Stimulated activated CD8-positive, alpha-beta memory T cell treated with anti-CD3 and anti-CD28 coated beads, Interleukin-7, amount 100 ng/mL, for 1 hour (primary cell): ENCODE measurements at places on chromosomes 12 and 14.

DNA sequence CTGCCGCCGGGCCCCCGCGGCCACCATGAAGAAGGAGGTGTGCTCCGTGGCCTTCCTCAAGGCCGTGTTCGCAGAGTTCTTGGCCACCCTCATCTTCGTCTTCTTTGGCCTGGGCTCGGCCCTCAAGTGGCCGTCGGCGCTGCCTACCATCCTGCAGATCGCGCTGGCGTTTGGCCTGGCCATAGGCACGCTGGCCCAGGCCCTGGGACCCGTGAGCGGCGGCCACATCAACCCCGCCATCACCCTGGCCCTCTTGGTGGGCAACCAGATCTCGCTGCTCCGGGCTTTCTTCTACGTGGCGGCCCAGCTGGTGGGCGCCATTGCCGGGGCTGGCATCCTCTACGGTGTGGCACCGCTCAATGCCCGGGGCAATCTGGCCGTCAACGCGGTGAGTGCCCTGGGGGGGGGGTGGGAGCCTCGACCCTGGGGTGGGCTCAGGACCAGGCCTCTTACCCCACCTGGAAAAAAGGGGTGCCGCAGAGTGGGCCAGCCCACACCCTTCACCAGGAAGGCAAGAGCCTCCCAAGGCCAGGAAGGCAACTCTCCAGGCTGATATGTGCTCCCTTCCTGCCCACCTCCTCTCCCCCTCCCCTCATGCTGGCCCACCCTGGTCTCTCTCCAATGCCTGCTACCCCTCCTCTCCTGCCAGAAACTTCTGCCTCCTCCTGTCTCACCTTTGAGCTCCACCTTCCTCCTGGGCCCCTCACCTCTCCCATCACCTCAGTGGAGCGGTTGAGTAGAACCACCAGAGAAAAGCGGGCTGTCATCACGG lies 507 bp downstream of the AQP5 start:
- no peak for DNase-seq

GRCh38 chr14:106549064-106549463 lies 1022.7 kb downstream of the TMEM121 start:
- DNase-seq, result no peak

DNA sequence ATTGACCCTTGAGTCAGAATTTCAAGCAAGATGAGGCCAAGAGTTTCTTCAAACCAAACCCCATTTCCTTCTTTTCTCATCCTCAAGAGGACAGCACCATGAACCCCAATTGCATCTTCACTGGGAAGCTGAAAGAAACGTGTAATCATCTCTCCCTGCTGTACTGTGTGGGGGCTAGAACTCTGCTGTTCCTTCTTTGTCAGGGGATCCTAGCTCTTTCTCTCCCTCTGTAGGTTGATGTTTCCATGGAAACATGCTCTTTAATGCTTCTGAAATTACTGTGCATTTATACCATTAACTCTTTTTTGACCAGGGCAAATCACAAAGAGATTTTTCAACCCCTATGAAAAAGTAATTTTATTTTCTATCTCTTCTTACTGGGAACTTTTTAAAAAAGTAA lies 295.1 kb downstream of the GRIN2B start:
- DNase-seq, result no peak

GRCh38 chr14:75063491-75064204 lies at the start of gene ACYP1:
Gene ACYP1, minus strand, starts transcription at chr14:75064024. Its CDS starts 471 bp downstream, at chr14:75063553.
- peak; percentile 81 for DNase-seq

GRCh38 chr14:22319526-22320361 lies 269.3 kb downstream of the DAD1 start:
- DNase-seq, result no peak

GRCh38 chr14:67018720-67019119 lies 170.5 kb upstream of the GARIN2 start:
- no peak for DNase-seq

DNA sequence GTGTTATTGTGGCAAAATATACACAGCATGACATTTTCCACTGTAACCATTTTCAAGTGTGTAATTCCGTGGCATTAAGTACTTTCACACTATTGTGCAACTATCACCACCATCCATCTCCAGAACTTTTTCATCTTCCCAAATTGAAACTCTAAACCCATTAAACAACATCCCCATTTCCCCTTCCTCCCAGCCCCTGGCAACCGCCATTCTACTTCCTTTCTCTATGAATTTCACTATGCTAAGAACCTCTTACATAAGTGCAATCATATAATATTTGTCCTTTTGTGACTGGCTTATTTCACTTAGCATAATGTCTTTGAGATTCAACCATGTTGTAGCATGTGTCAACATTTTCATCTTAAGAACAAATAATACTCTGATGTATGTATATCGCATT lies 67.8 kb upstream of the PYGL start:
- DNase-seq, result no peak

- DNase-seq, result no peak
Observed at GRCh38 chr12:25422241-25422640, 130.8 kb downstream of the LMNTD1 start.

- no peak for DNase-seq
Observed at GRCh38 chr14:79924551-79924950, 286.8 kb downstream of the DIO2 start.

DNA sequence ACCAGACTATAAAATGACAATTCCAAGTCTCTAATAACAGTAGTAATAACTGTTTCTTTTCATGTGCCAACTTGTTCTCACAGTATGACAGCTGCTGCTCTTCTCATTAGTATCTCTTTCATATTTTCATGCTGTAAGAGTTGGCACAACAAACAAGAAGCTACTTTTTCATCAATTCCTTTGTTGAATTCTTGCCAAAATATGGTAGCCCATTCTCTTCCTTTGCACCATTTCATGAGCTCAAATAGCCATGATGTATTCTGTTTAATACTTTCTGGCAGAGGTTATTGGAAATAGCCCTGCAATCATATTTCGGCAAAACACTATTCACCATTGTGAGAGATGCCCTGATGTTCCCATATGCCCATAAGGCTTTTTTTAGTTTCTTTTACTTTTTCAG lies 1100.7 kb downstream of the TRHDE start:
- DNase-seq, result no peak

DNA sequence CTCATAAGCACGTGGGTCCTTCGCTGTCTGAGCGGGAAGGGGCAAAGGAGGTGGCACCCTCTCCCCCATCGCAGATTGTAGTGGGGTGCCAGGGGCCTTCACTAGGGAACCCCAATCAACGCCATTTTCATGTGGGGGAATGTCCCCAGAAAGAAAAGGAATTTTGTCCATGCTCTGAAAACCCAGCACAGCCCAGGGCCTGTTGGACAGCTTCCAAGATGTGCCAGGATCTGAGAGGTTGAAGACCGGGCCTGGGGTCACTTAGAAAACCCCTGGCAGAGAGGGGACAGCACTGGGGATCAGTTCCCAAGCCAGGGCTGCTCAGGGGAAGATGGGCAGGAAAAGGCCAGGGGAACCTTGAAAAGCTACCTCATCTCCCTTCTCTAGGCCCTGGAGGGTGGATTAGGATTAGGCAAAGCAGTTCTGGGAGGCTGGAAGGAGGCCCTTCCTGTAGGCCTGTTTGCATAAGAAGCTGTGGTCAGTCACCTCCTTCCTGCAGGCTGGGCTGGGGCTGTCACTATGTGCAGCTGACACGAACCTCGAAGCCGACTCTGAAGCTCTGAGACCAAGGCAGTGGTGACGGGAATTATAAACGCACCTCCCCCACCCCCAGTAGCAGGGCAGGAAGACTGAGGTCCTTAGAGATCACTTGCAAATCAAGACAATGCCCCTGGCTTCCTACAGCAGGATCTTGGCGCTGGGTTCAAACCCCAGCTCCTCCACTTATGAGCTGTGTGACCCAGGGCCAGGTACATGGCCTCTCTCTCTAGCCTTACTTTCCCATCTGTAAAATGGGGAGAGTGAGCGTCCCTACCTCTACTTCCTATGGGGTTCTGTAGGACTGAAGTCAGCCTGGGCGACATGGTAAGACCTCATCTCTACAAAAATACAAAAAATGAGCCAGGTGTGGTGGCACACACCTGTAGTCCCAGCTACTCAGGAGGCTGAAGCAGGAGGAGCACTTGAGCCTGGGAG lies 29.0 kb downstream of the TESC start:
- no peak for DNase-seq

DNA sequence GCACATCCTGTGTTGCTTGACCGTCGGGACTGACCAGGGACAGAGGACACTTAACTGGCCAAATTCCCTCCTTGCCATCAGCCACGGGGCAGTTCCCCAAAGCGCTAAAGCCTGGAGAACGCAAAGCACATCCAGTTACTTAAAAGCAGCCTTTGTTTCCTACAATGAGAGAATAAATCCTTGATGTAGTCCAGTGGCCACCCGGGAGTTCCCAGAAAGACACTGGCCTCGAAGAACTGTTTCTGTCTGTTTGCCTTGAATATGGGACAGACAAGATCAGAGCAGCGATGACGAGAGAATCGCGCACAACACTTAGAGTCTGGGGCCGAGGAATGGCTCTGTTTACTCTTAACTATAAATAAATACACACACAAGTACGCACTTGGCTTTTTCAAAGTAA lies 102.2 kb downstream of the TNFAIP2 start:
- no peak for DNase-seq

DNA sequence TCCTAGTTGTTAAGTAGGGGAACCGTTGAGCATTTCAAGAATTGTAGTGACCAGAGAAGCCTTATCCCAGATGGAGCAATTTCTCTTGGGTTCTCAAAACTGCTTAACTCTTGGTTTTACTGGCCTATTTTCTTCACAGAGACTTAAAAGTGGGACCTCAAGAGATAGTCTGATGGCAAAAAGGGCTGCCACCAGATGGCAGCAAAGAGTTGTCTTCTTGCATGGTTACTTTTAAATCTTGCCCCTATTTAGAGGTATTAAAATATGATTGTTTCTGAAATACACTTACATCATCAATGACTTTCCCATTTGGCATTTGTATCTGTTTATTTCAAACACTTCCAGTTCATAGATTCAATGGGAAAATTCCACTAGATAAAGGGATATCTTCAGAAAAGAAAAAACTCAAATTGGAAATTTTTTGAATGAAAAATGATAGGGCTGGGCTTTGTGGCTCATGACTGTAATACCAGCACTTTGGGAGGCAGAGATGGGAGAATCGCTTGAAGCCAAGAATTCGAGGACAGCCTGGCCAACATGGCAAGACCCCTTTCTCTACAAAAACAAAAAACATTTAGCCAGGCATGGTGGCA lies 69.9 kb upstream of the CNTN1 start:
- no peak for DNase-seq

DNA sequence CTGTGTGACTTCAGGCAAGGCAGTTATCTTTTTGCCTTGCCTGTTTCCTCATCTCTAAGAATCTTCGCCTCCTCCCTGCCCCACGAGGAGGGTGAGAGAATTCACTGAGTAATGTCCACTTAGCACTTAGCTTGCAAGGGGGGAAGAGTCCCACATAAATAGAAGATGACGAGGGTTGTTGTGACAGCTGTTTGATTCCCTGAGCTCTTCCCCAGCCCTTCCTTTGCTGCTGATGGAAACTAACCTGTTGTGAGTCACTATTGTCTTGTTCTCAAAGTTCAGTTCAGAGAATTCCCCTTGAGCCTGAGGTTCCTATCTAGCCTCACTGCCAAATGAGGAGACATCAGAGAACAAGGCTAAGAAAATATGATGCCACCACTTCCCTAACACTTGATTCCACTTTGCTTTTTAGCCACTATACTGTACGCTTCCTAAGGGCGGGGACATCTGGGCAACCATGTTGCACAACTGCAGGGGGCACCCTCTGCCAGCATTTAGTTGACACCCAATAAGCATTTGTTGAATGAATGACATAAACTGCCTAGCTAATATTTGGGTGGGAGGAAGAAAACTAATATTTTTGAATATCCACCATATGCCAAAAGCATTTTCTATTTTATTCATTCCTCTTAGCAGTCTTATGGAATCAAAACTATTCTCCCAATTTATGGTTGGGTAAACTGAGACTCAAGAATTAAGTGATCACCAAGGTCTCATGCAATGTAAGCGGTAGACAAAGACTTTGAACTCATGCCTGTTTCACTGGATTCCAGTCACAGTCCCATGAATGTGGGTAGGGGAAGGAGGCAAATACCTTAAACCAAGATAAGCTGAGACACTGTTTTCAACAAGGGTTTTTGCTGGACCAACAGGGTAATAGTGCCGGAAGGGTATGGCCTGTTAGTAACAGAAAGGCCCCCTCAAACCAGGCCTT lies 77.6 kb downstream of the ZFP36L1 start:
- DNase-seq, result no peak

GRCh38 chr14:52922656-52923055 lies 28.2 kb downstream of the FERMT2 start:
- DNase-seq, result no peak
